ENCODE measurements at places on chromosomes 11 and 22. TPM values are rescaled to one million over a fixed set of nuclear protein-coding genes. Genes with fewer than 3 reads are reported as not detected.

Gene KLHDC7B
- total RNA-seq: 21.9 TPM

Gene YPEL1
- total RNA-seq: 14.9 TPM

Gene C11orf87
- total RNA-seq: not detected

Gene OVCH2
- not detected for total RNA-seq

Gene PGR
- not detected for total RNA-seq

Gene TMEM121B
- 0.09 TPM for total RNA-seq

Gene SCN3B
- not detected for total RNA-seq

DNA sequence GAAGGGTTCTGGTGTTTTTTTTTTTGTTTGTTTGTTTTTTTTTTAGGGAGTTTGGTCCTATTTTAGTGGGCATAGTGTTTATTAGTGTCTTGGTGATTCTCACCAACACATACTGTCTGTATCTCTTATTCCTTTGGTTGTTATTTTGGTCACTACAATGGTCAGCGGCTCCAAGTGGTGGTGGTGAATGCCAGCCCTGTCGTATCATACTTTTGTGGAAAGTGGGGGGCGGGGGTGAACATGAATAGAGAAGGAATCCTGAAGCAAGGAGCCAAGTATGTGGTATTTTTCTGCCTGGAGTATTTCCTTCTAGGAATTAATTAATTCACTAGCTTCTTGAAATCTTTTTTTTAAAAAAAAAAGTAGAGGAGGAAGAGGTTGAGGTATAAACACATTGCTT lies 79.6 kb downstream of the GRK3 start:
- H3K4me3 ChIP-seq: no peak overlapping the region
- H3K27me3 ChIP-seq: no peaks in the 10 kb centered on the region

GRCh38 chr11:125257751-125258150 lies 93.2 kb downstream of the PKNOX2 start:
- H3K4me3 ChIP-seq: no peak overlapping the region
- no peak for DNase-seq

DNA sequence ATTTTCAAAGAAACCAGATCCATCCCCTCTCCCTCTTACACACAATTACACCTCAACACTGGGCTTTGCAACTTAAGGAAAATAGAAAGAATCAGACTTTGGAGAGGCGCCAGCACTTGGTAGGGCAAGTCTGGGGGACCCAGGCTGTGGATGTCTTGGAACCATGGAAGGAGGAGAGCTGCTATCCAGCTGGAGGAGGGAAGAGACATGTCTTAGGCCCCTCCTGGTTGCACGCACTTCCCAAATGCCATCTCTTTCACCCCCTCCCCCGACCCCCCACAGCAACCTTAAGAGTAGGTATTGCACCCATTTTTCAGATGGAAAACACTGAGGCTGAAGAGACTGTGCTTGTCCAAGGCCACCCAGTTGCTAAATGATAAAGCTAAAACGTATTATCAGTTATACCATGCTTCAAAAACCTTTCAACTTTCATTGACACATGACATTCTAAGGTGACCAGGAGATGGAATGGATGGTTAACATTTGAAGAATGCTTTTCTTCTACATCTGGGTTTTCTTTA lies 3.9 kb downstream of the TIMP3 start:
- DNase-seq: no peak
- no peak overlapping the region for H3K27ac ChIP-seq
- H3K4me1 ChIP-seq: peaks cover 1% of the 10 kb centered on the region
- no peaks in the 10 kb centered on the region for H3K36me3 ChIP-seq
- peaks cover 41% of the 10 kb centered on the region for H3K27me3 ChIP-seq
- H3K4me3 ChIP-seq: no peak overlapping the region

- no peaks in the 10 kb centered on the region for H3K4me1 ChIP-seq
- H3K27me3 ChIP-seq: peaks cover 14% of the 10 kb centered on the region
- no peak overlapping the region for H3K4me3 ChIP-seq
- no peak overlapping the region for H3K27ac ChIP-seq
Measured at GRCh38 chr11:120680322-120680721, 168.8 kb downstream of the GRIK4 start.

GRCh38 chr11:62842171-62842741 lies 2.9 kb upstream of the WDR74 start:
- DNase-seq: peak; percentile 58
- H3K27ac ChIP-seq: no peak overlapping the region
- H3K36me3 ChIP-seq: peaks cover 4% of the 10 kb centered on the region
- no peaks in the 10 kb centered on the region for H3K27me3 ChIP-seq
- H3K4me1 ChIP-seq: peaks cover 18% of the 10 kb centered on the region

- no peak for DNase-seq
- H3K4me3 ChIP-seq: no peak overlapping the region
- peaks cover 19% of the 10 kb centered on the region for H3K36me3 ChIP-seq
- H3K4me1 ChIP-seq: peaks cover 5% of the 10 kb centered on the region
- no peak overlapping the region for H3K27ac ChIP-seq
Measured at GRCh38 chr22:26470807-26471206, 12.8 kb downstream of the HPS4 start.

DNA sequence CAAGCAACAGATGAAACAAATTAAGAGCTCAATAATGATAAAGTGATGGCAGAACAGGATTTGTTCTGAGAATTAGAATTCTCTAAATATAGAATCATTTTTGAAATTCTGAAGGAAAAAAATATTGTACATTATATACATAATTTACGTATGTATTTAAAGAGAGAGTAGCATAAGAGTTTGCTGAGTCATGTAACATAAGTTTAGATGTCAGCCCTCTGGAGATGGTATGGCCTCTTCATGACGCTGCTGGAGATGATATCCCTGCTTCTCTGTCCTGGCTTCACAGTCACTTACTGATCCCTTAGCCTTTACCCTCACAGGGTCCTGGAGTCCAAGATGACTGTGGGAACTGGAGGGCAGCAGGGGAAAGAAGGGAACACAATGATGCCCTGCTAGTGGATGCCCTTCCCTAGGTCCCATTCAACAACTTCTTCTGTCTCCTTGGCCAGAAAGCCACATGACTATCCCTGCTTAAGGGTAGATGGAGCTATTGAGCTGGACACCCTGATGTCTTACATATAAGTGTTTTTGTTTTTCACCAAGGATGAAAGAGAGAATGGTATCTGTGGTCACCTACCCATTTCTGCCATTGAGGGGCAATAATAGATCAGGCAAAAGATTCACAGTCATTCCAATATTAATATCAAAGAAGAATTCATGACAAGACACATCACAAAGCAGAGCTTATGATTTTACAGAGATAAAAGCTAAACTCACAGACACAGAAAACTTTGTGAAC lies 753.1 kb downstream of the TBC1D22A start:
- H3K4me1 ChIP-seq: no peaks in the 10 kb centered on the region
- no peak overlapping the region for H3K4me3 ChIP-seq
- no peaks in the 10 kb centered on the region for H3K36me3 ChIP-seq
- no peak overlapping the region for H3K27ac ChIP-seq

DNA sequence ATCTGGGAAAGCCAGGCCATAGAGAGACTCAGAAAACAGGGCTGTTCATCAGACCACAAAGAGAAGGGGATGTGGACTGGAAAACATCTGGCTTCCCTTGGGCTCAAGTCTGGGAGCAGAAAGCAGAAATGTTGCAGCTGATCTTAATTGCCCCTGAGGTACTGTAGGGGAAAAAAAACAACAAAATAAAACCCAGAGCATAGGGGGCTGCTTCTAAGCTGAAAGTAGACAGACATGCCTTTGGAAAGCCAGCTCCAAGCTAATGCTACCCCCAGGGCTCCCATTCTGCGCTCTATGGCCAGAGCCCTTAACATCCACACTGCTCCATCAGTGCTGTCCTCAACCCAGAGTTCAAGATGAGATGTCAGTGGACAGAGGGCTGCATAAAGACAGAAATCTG lies 2.0 kb upstream of the PACSIN3 start:
- no peak overlapping the region for H3K4me3 ChIP-seq
- H3K4me1 ChIP-seq: peaks cover 10% of the 10 kb centered on the region
- no peaks in the 10 kb centered on the region for H3K36me3 ChIP-seq

DNA sequence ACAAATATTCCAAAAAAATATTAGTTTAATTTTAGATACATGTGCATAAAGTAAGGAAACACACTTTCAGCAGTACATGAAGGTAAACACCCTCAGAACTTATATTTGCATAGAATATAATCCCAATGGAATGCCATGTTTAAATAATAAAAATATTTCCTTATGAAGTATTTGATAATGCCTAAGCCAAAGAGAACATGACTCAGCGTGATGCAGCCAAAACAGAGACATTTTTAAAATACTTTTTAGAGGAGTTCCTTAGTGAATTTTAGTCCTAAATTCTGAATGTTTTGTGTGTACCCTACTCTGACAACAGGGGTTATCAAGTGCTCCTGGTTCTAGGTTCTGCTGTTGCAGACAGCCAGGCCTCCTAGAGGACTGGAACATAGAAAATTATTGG lies 39.1 kb upstream of the POU2AF2 start:
- peaks cover 3% of the 10 kb centered on the region for H3K4me1 ChIP-seq
- no peak overlapping the region for H3K4me3 ChIP-seq
- H3K27me3 ChIP-seq: peaks cover 19% of the 10 kb centered on the region
- DNase-seq: no peak
- no peaks in the 10 kb centered on the region for H3K36me3 ChIP-seq
- H3K27ac ChIP-seq: no peak overlapping the region

GRCh38 chr11:104073950-104074705 lies 37.7 kb downstream of the DDI1 start:
- no peak for DNase-seq
- no peak overlapping the region for H3K4me3 ChIP-seq
- H3K27me3 ChIP-seq: no peaks in the 10 kb centered on the region
- H3K36me3 ChIP-seq: no peaks in the 10 kb centered on the region
- H3K27ac ChIP-seq: no peak overlapping the region
- H3K4me1 ChIP-seq: no peaks in the 10 kb centered on the region

DNA sequence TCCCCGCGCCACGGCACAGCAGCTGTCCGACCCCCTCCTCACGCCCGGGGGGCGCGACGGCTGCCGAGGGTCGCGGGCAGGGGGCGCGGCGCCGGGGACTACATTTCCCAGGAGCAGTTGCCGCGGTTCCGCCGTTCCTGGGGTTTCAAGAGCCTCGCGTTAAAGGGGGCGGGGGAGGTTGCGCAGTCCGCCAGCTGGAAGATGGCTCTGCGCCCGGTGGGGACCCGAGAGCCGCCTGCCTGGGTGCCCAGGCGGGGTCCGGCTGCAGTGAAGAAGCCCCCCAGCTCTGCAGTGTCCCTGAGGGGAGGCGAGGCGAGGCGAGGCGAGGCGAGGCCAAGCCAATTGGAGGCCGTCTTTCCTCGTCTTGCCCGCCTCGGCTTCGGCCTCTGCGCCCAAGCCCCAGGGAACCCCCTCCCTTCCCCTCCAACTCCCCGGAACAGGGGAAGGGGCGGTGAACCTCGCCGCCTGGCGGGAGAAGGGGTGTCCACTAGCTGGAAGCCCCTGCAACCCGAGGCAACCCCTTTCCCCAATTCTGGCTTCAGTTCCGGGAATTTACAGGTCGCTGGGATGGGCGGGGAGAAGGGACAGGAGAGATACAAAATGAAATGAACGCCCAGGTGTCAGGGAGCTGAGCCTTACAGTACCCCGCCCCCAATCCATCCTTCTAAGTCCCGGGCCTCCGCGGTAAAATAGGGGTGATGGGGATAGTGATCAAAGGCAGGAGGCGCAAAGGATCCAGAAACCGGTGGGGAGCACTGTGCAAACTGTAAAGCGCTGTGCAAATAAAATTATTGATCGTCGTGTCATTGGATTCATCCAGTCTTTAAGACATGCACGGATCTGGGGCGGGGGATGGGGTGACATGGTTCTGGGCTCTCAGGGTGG lies 5.2 kb upstream of the GCAT start:
- no peak overlapping the region for H3K27ac ChIP-seq
- H3K36me3 ChIP-seq: no peaks in the 10 kb centered on the region
- peak overlapping the region; percentile 72 for H3K4me3 ChIP-seq
- H3K27me3 ChIP-seq: peaks cover 51% of the 10 kb centered on the region
- peaks cover 23% of the 10 kb centered on the region for H3K4me1 ChIP-seq

- H3K36me3 ChIP-seq: peaks cover 50% of the 10 kb centered on the region
- H3K27ac ChIP-seq: no peak overlapping the region
- H3K4me3 ChIP-seq: no peak overlapping the region
- no peak for DNase-seq
- no peaks in the 10 kb centered on the region for H3K27me3 ChIP-seq
Measured at GRCh38 chr22:25645964-25646363, 81.5 kb downstream of the GRK3 start.

All from activated naive CD8-positive, alpha-beta T cell treated with anti-CD3 and anti-CD28 coated beads, Interleukin-2, amount 10 ng/mL, durations not matched to agents 7 days and 5 days (primary cell).